ENCODE measurements at places on chromosomes 1 and 21. TPM values are rescaled to one million over a fixed set of nuclear protein-coding genes. Genes with fewer than 3 reads are reported as not detected.

GRCh38 chr21:38945545-38946245 is 140.0 kb downstream of the ETS2 start:
- DNase-seq = no peak

DNA sequence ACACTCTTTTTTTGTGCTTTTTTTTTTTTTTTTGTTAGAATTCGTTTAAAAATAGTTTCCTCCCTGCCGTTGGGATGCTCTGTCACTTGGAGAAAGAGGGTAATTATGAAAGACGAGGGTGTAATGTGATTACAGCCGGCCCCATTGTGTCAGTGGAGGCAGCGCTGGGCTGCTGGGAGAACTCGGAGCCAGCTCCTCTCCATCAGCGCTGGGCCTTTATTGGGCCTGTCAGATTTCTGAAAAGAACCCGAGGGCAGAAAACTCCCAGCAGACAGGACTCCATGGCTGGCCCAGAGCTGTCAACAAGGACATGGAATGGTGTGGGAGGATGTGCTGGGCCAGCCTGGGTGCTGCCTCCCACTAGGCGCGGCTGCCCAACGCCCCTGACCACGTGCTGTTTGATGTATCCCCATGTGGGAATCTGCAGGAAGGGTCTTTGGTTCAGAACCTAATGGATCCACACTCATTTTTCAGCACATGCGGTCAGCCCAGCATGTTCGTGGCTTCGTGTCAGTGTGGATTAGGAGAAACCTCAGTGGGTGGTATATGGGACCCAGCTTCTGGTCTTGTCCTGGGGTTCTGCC is 222.6 kb upstream of the KIAA0040 start:
- DNase-seq = no peak

DNA sequence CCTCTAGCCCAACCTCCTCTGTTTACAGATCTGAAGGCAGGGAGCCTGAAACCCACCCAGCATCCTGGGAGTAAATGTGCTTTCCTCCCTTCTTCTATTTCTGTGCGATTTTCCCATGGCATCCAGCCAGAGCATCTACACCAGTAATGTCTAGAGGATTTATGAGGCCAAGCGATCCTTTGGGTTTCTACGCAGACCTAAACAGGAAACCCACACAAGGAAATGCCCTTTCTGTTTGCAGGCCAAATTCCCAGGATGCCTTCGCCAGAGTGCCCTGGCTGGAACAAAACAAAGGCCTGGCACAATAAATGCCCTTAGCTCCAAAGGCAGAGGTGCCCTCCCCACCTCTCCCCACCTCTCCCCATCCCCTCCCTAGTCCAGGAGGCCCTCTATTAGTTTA is 110.5 kb upstream of the CDC42BPA start:
- no peak for DNase-seq

- DNase-seq = no peak
Observed at GRCh38 chr1:51238034-51238403, 1.9 kb downstream of the RNF11 start.

ESRRG gene
- not detected for total RNA-seq
